ENCODE measurements at places on chromosomes 11 and 22.

GRCh38 chr11:36300650-36301049 is 4.6 kb downstream of the PRR5L start:
- DNase-seq, result peak; percentile 89

DNA sequence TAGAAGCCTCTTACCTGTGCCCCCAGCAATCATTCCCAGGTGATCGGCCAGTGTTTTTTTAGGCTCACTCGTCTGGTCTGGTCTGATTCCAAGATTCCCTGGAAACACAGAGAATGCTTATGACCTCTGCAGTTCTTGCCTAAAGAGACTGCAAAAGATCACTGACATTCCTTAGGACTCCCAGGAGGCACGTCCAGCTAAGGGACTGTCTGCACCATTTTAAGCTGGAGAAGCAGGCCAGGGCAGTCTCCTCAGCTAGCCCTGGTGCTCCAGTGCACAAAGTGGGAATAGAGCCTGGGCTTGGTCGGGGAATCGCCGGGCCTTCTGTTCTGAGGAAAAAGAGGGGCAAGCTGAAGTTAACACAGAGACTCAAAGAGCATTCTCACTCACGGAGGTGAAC is 4.8 kb downstream of the CYB5R2 start:
- no peak for DNase-seq

- peak; percentile 16 for DNase-seq
Observed at GRCh38 chr11:91170711-91171110, 947.9 kb upstream of the CHORDC1 start.

DNA sequence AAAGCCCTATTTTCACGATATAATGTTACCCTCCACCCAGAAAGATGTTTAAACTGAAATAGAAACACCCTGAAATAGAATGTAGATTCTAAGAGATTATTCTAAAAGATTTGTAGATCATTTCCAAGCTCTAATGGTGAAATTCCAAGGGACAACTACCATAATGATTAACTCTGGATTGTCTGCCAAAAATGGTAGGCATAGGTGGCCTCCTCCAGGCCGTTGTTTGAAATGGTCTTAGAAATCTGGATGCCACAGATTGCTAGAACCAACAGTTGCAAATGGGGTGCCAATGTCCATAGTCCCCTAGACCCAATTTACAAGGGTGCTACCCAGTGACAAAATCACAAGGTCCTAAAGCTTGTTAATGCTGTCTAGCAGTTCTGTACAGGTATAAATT is 6.7 kb upstream of the SLC6A5 start:
- no peak for DNase-seq

- DNase-seq, result no peak
Observed at GRCh38 chr22:41770715-41771468, 29.6 kb upstream of the CCDC134 start.

- no peak for DNase-seq
Observed at GRCh38 chr11:27464909-27465308, 7.7 kb downstream of the LGR4 start.

DNA sequence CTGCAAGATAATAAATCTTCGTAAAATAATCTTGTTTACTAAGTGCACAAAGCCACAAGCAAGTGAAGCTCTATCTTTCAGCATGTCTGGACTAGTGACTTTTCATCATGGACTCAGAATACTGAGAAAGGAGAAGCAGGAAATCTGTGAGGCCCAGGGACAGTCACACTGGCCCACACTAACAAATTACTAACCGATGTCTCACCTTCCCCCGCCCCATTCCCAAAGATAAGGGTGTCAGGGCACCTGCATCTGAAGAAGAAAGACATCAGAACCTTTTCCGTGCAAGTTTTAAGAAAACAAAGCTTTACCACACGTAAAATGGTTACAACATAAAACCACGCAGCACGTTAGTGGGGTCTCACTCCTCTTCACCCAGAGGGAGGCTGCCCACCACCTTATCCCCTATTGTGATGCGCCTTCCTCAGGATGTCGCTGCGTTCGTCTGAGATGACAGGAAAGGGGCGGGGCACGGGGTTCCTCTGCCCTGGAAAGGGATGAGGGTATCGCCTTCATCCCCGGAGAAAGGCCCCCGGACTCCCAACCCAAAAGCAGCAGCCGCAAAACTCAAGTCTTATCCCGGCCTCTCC is 616 bp downstream of the BTBD10 start:
- DNase-seq, result peak; percentile 77

DNA sequence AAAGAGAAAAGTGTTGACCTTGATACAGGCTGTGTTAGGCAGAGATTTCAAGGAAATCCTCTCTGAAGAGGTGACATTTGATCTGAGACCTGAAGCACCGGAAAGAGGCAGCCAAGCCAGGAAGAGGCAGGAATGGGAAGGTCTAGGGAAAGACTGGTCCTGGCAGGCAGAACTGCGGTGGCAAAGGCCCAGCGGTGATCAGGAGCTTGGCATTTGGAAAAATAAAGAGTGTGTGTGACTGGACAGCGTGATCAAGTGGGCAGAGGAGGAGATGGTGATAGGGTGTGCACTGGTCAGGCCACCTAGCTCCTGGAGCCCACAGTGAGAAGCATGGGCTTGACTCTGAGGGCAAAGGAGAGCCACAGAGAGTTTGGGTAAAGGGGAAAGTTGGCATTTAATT is 27.2 kb upstream of the GAB4 start:
- no peak for DNase-seq

GRCh38 chr11:70544774-70545609 is 146.7 kb downstream of the CTTN start:
- no peak for DNase-seq

GRCh38 chr11:102345904-102346303 is 1.1 kb upstream of the BIRC2 start:
- peak; percentile 61 for DNase-seq

- no peak for DNase-seq
Observed at GRCh38 chr11:35567737-35568465, 42.5 kb upstream of the PAMR1 start.

DNA sequence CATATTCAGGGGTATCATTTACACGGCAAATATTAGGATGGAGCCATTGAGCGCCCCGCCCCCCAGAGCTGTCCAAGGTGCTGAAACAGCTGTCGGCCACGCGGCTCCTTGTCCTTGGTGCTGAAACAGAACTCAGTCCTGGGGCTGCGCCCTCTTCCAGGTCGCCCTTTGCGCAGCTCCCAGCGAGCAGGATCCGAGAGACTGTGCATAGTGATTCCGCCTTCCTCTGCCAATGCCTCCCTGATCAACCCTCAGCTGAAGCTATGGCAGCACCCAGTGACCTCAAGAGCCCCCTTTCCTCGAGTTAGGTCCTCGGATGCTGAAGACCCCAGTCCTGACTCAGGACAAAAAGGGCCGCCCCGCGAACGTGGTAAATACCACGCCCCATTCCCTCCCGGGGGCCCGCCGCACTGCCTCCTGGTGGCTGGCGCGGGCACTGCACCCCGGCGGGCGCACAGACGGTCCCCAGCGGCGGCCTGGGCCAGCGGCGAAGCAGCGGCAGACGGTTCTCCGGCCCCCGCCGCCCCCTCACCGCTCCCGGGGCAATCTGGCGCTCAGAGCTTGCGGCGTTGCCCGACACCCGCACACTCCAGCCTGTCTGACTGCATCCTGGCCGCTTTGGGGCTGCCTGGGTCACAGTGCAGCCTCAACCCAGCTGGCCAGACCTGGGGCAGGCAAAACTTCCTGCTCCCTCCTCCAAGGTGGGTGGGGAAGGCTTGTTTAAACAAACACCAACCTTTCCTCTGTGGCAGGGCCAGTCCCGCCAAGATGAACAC is 13.4 kb downstream of the SYT7 start:
- peak; percentile 84 for DNase-seq

GRCh38 chr22:26573026-26573662 is 16.8 kb downstream of the TPST2 start:
- peak; percentile 13 for DNase-seq

GRCh38 chr11:2142762-2143202 is 3.6 kb upstream of the IGF2 start:
- DNase-seq, result peak; percentile 72

DNA sequence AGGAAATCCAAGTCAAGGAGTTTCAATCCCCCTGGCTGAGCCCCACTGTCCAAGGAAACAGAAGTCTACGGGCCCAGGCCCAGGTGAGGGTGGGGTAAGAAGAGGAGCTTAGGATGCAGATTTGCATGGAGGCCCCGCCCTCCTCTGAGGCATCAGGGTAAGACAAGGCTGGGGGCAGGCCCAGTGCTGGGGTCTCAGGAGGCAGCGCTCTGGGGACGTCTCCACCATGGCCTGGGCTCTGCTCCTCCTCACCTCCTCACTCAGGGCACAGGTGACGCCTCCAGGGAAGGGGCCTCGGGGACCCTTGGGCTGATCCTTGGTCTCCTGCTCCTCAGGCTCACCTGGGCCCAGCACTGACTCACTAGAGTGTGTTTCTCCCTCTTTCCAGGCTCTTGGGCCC is 31.3 kb upstream of the IGLL5 start:
- DNase-seq, result no peak

DNA sequence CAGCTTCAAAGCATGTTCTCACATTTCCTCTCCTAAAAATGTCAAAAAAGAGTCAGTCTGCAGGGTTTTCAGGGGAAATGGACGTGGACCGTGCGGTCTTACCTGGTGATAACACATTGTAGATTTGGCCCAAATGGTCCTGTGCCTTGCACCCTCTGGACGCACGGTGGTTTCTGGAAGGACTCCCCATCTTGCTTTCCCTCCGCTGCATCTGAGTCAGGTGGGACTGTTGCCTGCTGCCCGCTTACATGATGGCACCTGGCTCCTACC is 1290.1 kb downstream of the TBC1D22A start:
- DNase-seq, result no peak

- no peak for DNase-seq
Observed at GRCh38 chr22:46794067-46794466, 31.6 kb downstream of the TBC1D22A start.

DNA sequence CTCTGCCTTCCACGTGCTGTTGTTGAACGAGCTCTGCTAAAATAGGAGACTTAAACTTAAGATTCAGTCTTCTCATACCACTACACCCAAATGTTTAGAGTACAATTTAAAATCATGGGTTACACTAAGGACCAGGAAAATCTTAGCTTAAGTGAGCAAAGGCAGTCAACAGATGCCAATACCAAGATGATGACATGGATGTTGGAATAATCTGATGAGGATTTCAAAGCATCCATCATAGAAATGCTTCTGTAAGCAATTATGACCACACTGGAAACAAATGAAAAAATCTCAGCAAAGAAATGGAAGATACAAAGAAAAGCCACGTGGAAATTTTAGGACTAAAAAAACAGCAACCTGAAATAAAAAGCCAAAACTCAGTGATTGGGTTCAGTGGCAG is 109.8 kb downstream of the ATXN10 start:
- peak; percentile 27 for DNase-seq

GRCh38 chr11:64334764-64335735 is 5.0 kb upstream of the CCDC88B start:
- DNase-seq, result peak; percentile 70

- no peak for DNase-seq
Observed at GRCh38 chr22:44823396-44823795, 71.0 kb downstream of the ARHGAP8 start.

DNA sequence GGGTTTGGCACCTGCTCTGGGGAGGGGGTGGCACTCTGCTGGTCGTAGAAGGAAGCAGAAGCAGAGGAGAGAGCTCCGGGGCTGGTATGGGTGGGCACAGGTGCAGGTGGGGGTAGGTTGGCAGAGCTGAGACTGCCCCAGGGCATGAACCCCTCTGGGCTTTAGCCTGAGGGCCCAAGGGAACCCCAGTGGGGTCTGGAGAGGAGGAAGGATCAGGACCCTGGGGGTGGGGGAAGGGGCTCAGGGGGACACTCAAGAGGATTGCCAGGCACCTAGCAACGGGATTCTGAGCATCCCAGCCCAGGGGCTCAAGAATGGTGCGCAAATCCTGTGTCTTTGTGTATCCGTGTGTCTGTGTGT is 6.3 kb downstream of the ALDH3B2 start:
- DNase-seq, result no peak

- DNase-seq, result no peak
Observed at GRCh38 chr11:73236205-73236765, 18.2 kb downstream of the P2RY2 start.

- DNase-seq, result no peak
Observed at GRCh38 chr11:70173018-70173417, 30.1 kb upstream of the FADD start.

GRCh38 chr11:8217926-8218325 is 45.8 kb downstream of the LMO1 start:
- no peak for DNase-seq

GRCh38 chr22:28670161-28670560 is 9.5 kb downstream of the TTC28 start:
- DNase-seq, result no peak

DNA sequence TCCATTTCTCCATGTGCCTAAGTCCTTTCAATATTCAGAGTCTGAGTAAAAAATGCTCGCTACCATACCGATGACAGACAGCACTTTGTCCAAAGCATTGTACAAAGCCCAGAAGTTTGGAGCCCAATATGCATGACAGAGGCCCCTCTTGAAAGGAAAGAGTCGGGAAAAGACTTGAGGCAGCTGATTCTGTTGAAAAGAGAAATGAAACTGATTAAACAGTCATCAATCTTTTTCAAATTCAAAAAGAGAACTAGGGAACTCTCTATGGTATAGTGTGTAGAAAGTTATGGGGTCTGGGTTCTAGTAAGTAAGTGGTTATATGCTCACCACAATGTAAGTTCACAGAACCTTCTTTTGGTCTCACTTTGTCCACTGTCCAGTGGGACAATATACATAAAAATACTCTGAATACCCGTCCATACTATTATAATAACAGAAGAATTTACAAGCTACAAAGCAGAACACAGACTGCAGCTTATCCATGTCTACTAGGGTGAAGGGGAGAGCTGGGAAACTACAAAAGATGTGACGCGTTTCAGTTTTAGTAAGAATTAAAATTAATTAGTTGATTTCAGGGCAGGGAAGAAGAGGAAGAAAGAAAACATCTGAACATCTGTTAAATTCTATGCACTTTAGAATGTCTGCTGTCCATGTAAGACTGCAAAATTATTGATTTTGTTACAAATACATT is 26.7 kb downstream of the ALG8 start:
- no peak for DNase-seq

DNA sequence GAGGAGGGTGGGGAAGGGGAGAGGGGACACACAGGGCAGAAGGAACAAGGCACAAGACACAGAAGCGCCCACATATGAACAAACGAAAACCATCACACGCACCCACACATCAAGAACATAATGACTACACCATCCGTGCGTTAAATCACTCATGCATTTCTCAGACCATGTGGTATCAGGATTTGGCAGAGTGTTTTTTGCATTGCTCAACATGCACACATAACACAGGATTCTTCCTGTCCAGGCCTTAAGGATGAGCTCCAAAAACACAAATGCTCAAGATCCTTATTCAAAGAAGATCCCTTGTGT is 309.5 kb downstream of the CADM1 start:
- no peak for DNase-seq

GRCh38 chr22:28773461-28773867 is 969 bp downstream of the CCDC117 start:
- no peak for DNase-seq

GRCh38 chr11:8083871-8084281 is 2.9 kb downstream of the TUB start:
- DNase-seq, result no peak

All from adipocyte (in vitro differentiated cells).